ENCODE measurements at places on chromosomes 4 and X.

- peak; percentile 28 for DNase-seq
Observed at GRCh38 chrX:93673869-93674271, at the start of gene FAM133A. Gene FAM133A (plus strand): TSS chrX:93674206. CDS start chrX:93709420, 35,214 bp downstream.

DNA sequence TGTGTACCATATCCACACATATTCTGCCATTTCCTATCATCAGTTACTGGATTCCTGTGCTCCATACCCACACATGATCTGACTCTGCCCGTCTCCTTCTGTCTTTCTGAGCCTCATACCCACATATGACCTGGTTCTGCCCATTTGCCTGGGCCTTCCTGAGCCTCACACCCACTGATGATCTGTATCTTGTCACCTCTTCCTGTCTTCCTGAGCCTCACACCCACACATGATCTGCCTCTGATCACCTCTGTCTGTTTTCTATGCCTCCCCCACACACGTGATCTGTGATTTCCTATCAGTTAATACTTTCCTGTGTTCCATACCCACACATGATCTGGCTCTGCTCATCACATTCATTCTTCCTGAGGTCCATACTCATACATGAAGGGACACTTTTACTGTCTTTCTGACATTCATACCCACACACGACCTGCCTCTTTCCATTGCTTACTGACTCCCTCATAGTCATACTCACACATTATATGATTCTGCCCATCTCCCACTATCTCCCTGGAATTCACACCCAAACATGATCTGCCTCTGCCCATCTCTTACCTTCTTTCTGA, 32.5 kb downstream of the SCML1 start:
- no peak for DNase-seq

DNA sequence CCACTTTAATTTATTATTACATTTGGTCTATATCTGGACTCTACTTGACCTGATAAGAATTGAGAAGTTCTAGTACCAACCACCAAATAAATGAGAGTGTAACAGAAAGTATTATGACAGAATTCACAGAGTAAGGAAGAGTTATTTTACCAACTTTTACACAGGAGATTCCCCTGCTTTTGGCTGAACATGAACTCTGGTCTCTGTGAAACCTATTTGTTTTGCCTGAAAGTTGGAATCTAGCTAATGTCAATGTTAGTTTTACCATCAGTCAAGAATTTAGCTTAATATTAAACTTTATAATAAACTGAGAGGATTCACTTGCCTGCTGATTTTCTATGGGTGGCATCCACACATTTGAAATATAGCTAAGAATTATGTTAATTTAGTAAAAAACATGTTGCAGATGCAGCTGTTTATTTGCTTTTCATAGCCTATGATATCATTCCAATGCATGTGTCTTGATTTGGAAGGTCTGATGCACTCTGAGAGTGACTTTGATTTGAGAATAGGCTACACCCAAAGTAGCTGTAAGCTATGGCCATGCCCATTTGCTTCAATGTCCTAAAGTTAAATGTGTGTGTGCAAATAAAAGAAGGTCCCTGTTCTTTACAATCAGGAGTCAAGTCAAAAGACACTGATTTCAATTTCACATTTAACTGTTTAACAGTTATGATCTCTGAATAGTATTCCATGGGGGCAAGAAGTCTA, 150.9 kb upstream of the RASGEF1B start:
- no peak for DNase-seq

DNA sequence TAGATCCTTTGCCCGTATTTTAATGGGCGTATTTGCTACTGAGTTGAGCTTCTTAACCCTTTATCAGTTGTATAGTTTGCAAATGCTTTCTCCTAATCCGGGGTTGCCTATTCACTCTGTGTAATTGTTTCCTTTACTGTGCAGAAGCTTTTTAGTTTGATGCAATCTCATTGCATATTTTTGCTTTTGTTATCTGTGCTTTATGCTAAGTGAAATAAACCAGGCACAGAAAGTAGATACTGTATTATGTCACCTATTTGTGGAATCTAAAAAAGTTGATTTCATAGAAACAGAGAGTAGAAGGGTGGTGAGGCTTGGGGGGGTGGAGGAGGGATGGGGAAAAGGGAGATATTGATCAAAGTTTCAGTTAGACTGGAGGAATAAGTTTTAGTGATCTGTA, 17.7 kb downstream of the OGT start:
- no peak for DNase-seq

DNA sequence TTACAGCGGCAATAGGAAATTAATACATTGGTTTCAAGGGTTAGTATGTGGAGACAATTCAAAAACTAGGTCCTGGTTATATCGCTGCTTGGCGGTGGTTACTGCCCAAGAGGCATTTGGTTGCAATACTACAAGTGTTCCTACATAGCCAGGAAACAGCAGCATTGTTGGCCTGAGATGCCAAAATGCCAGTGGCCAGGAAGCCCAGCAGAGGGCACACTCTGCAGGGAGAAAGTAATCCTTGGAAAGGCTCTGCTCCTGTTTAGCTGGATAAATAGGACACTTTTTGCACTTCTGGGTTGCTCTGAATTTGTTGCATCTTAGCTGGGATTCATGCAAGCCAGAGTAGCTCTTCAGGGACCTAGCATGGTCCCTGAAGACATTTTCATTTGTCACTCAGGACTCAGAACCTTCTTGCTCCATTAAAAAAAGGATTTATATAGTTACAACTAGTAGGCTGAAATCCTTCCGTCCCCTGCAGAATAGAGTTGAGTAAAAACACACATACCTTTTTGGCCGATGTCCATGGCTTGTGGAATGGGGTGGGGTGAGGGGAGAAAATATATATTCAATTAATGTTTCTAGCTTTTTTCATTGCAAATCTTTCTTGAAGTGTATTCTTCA, 8.1 kb upstream of the GPR119 start:
- peak; percentile 64 for DNase-seq

DNA sequence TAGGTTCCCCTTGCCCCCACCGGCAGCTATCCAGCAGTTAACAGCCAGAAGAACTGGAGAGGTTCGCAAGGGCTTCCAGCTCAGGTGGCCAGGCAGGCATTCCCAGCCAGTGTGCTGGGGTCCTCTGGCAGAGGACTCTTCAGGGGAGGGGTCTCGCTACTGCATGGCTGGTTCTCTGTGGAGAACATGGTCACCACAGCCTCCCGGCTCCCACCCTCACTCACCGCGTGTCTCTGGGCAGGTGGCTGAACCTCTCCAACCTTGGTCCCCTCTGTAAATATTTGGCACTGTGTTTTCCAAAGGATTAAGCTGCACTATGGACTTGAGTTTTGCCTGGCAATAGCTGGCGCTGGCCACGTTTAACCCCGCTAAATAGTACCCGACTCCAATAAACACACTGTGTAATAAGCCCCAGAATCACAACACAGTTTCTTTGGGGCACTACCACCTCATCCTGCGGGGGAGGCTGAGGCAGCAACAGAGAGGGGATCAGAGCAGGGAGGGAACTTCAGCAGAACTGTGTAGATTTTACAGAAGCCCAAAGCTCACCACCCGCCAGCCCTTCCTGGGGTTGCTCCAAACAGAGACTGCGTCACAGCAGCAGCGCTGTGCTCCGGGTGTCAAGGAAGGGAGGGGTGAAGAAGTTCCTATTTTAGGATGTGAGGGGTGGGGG, 15.2 kb downstream of the BCOR start:
- DNase-seq: no peak

- DNase-seq: no peak
Observed at GRCh38 chr4:17511509-17511949, 361 bp downstream of the QDPR start.

DNA sequence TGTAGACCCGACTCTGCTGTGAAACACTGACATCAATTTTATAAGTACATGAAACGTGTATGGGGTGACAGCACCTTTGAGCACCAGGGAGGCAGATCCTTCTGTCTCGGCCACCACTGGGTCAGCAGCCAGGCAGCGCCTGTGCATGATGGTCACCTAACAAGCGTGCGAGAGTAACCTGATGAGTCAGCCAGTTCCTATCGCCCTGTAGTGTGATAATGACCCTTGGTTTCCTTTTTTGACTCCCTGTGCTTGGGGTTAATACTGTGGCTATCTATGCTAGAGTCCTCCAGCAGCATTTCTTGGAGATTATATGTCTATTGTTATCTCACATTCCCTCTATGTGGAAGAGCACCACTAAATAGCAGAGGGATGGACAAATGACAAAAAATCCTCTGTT, 101.6 kb downstream of the NPNT start:
- no peak for DNase-seq

GRCh38 chrX:102837847-102838246, 99.2 kb upstream of the RAB40AL start:
- no peak for DNase-seq

DNA sequence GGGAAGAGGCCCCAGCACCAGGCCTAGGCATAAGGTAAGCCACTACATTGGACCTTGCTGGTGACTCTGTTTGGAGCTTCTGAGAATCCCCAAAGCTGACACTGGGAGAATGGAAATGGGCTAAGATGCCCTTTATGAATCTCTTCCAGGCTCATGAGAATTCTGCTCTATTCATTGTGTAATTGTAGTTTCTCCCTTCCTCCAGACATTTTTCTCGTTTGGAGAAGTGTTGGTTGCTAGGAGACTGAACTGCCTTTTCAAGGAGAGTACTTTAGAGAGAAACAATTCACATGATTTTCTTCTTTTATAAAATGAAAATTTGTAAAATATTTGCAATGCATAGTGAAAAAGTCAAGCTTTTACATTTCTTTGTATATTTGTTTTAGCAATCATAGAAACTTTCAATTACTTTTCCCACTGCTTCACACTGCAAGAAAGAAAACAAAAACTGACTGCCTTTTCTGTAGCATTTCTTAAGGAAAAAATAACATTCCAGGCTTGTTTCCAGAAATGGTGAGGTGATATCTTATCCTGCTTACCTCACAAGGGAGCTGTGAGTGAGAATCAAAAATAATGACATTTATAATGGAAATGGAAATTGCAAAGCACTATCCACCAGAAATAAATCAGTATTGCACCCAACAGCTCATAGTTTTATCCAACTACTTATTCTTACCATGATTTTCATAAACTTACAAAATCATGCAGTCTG, 24.9 kb upstream of the DCHS2 start:
- DNase-seq: no peak

Data from SK-N-SH (cell line).